ENCODE measurements at places on chromosomes 1 and 21.

- no peak for DNase-seq
Observed at GRCh38 chr1:245441689-245442088, 286.9 kb downstream of the KIF26B start.

DNA sequence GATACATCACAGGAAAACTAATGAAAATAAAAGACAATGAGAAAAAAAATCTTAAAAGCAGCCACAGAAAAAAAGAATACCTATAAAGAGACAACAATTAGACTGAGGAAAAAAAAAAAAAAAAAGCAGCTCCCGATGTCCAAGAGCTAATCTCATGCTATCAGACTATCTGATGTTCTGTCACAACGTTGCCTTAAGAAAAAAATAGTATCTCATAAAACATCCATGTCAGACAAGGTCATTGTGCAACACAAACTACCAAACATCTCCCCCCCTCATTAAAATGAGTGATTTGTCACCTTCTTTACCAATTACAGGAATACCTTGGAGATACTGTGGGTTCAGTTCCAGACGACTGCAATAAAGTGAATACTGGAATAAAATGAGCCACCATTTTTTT is 68.9 kb downstream of the ZNF644 start:
- DNase-seq: no peak

DNA sequence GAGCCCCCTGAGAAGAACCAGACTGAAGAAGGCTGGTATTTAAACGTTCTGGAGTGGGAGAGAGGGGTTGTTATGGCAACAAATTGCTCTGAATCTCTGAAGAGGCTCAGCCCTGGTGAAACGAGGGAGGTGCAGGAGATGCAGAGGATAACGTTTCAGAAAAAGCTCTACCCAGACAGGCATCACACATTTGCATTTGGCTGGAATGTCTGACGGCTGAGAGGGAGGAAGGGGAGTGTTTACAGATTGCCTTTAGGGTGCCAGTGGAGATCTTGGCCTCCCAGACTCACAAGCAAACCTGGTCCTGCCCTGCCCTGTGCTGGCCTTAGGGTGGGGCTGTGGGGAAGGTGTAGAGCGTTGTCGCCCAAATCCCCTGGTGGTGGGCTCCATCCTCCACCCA is 169.0 kb upstream of the AJAP1 start:
- DNase-seq: no peak

DNA sequence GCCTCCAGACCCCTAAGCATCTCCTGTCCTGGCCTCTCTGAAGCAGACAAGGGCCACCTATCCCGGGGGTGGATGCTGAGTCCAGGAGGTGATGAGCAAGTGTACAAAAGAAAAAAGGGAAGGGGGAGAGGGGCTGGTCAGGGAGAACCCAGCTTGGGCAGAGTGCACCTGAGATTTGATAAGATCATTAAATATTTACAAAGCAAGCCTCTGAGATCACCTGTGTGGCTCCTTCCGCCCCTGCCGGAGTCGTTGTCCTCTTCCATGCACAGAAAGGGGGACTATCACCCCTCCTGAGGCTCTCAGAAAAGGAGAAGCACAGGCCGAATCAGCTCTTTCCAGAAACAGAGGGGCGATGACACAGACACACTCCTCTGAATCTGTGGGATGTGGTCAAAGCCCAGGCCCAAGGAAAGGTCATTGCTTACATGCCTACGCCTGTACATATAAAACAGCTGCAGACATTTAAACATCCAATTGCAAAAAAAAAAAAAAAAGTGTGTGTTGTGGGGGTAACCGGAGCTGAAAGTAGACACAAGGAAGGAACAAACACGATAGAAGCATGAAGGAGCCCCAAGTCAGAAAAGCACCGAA is 30.9 kb downstream of the PRSS38 start:
- no peak for DNase-seq

- no peak for DNase-seq
Observed at GRCh38 chr1:69737527-69738185, 169.9 kb downstream of the LRRC7 start.

DNA sequence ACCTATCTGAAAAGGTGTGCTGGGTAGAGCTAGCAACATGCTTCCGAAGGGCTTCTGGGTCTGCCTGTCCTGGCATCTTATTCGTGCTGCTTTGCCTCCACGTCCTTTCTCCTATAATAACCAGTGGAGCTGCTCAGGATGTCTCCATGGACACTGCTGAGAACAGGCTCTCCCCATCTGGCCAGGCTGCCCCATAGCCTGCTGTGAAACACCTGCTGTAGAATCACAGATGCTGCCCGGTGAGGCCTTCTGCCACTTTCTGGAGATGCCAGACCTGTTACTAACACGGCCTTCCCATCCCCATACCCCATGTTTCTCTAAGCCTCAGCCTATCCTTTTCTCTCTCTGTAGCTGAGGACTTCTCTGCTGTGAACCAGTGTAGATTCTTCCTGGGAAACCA is 120.5 kb downstream of the IER5 start:
- DNase-seq: no peak

GRCh38 chr1:116853680-116854402 is 55.9 kb upstream of the PTGFRN start:
- no peak for DNase-seq

DNA sequence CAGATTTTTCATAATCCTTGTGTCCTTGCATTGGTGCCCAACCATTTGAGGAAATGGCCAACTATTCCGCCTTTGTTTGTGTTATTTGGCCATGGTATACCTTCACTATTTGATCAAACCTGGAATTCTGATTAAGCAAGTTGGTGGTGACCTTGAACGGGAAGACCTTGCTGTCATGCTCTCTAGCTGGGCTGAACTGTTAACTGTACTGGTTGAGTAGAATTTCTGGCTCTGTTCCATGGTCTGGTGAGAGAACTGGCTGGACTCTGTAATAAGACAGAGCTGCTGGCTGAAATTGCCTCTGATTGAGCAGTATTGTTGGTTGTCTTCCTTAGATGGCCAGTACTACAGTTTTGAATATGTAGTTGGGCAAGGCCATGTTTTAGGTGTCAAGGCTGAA is 3.0 kb upstream of the LCE3C start:
- DNase-seq: no peak

- no peak for DNase-seq
Observed at GRCh38 chr1:171258943-171259342, 10.6 kb downstream of the FMO1 start.

All from cortex of kidney (tissue), 1 donor.